Activated effector memory CD4-positive, alpha-beta T cell treated with Interleukin-2 at 50 U/mL for 16 hours (primary cell): ENCODE measurements at places on chromosomes 7 and 10.

DNA sequence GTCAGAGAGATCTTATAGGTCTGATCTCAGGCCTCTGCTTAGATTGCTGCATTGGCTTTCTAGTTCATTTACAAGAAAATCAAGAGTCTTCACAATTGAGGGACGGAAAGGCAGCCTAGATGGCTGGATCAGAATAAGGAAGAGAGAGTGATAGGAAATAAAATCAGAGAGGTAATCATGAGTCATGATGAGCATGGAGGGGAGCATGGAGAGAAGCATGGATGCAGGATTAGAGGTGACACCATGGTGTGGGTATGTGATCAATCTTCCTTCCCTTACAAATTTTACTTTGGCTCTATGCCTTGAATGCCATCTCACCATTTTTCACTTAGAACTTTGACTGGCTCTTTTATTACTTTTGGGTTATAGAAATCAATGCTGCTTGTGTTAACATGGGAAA, 1.4 kb downstream of the BCCIP start:
- no peak for DNase-seq

DNA sequence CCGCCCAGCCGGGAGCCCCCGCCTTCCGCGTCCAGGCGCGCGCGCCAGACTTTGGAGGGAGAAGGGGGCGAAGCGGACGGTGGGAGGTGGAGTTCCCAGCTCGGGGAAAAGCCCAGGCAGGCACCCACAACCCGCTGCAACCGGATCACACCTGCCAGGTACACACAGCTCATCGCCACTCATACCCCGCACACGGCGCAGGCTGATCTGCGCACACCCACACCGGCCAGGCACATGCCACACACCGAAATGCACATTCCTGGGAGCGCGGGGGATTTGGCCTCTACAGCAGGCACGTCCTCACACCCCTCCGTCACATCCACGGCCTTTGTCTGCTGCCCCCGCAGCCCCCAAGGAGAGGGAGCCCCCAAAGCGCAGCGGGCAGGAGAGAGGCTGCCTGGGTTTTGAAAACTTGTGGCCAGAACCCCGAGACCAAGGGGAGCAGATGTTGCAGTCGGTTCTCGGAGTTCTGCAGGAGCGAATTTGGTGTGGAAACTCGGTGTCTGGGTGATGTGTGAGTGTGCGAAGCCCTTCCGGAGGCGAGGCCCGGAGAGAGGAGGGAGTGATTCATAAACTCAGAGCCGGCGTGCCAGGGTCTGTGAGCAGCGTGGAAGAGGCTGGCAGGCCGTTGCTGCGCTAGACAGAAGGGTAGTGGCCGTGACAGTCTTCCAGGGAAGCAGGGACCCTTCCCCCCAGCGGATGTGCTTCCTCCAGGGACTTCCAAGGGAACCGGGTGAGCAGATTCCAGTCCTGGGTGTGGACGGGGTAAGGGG, 734 bp downstream of the CHST3 start:
- no peak for DNase-seq

GRCh38 chr7:158328376-158329013, 259.1 kb downstream of the PTPRN2 start:
- no peak for DNase-seq

GRCh38 chr10:92385831-92386230, 94.9 kb downstream of the MARCHF5 start:
- DNase-seq: no peak

DNA sequence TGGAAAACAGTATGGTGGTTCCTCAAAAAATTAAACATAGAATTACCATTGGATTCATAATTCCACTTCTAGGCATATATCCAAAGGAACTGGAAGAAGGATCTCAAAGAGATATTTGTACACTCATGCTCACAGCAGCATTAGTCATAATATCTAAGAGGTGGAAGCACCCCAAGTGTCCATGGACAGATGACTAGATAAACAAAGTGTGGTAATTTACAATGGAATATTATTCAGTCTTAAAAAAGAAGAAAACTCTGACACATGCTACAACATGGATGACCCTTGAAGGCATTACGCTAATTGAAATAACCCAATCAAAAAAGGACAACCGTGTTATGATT, 594.2 kb downstream of the KCNMA1 start:
- no peak for DNase-seq

- DNase-seq: no peak
These were observed 34.1 kb downstream of the SEM1 start for GRCh38 chr7:96675548-96675947.

DNA sequence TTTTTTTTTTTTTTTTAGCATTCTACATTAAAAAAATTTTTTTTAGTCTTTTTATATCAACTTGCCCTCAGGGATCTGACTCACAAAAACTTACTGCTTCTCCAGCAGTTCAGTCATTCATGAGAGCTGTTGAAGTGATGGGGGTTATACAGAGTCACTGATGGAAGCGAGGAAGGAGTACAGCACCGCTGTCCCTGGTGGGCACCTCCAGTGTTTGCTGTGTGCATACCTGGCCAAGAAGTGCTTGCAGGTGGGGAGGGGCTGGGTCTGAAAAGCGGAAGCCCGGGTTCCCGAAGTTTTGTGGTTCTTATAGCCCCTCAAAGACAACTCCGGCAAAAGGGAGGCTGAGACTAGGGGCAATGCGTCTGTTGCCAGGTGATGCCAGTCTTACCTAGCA, 46.2 kb downstream of the MINDY4 start:
- no peak for DNase-seq

DNA sequence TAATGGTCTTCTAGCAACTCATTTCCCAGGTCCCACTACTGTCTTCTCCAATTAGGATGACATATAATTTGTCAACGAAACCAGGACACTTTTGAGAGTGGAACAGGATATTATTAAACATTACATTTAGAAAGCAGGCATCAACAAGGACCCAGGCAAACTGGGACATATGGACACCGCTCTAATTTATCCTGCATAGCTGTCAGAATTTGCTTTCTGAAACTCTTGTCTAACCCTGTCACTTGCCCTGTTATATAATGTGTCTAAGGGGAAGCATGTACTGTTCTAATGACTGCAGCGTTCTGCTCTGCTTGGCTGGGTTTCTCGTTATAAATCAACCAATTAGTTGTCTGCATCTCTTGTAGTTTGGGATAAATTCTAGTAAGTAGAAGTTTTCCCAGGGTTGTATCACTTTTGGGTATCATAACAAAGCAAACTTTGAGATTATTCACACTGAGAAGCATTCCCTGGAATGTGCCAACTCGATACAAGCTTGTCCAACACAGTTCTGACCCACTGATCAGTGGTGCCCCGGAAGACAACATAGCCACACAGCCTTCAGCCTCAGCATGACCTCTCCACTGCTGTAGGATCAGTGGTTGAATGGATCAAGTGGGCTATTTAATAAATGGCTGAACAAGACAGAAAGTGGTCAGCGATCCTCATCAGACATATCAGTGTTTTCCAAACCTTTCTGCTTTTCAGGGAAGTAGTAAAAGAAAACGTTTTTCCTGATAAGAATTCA, 228.1 kb downstream of the KIF20B start:
- DNase-seq: no peak
